ENCODE measurements at places on chromosomes 5 and 9. TPM values are rescaled to one million over a fixed set of nuclear protein-coding genes. Genes with fewer than 3 reads are reported as not detected.

GRCh38 chr5:155282503-155283107 is 269.1 kb downstream of the KIF4B start:
- no peak for DNase-seq

DNA sequence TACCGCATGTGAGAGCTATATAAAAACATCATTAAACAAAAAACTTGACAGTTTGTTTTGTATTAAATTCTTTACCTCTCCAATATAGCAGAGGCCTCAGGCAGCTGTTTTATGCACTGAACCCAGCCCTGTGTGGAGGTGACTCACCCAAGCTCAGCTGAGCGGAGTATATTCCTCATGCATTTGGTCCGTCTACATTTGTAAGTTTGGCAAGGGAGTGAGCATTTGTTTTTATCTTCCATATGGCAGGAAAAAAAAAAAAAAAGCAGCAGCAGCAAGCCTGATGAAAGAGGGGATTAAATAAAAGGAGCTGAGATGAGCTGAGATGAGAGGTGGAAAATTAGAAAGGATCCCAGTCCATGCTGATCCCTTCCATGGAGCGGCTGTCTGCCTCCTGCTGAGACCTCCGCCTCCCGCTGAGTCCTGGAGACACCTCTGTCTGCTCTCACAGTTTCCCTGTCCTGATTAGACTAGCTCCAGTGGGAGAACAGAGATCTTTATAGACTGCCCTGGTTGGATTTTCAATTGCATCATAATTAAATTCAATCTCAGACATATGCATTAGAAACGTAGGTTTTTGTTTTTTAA is 112.0 kb upstream of the CTNND2 start:
- DNase-seq, result no peak

GRCh38 chr9:125521462-125522327 is 185.3 kb downstream of the MAPKAP1 start:
- DNase-seq, result no peak

DNA sequence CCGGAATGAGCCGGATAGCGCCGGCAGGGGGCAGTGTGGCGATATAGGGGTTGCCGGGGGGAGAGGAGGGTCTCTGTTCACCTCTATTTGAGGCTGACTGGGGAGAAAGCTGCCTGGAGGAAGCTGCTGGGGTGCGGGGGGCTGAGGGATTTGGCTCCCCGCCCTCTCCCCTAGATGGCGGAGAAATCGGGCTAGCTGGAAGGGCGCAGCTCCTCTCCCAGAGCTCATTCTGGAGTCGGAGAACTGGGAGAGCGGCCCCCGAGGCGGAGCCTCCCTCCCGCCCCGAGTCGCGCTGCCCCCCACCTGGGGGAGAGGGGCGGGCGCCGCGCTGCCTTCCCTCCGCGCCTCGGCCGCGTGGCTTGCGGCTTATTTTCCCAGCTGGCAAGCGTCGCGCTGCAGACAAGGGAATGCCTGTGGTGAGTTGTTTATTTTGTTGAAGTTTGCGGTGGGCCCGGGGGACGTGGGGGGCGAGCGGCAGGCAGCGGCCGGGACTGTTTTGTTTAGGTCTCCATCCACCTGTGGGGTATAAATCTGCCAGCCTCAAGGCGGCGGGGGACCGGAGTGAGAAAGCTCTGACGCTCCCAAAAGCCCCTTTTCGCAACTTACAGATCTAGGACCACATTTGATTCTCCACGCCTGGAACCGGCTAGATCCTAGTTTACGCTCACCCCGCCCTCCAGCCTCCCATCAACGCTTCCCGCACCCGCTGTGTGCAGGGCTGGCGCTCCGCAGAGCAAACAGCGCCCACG is 4.1 kb upstream of the RGMB start:
- DNase-seq, result no peak

- no peak for DNase-seq
These were observed 52.9 kb upstream of the ANGPTL2 start for GRCh38 chr9:127175319-127175715.

GRCh38 chr9:81119591-81119990 is 569.8 kb downstream of the TLE1 start:
- no peak for DNase-seq

DNA sequence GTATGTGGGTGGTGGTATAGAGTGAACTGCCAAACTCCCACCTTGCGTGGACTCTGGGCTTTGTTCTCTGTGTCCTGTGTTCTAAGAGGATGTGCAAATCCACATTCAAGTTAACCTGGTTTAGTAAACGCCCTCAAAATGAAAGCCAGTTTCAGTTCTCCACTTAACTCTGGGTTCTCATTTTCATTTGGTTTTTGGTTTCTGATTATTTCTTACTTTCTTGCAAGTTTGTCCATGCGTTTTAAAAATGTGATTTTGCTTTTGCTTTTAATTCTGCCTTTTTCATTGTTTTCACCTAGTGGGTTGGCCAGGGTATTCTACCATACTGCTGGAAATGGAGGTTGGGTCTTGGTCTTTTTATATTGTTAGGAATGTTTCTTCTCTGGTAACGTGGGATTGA is 38.2 kb downstream of the GALNT10 start:
- DNase-seq, result no peak

KLF4 gene
- 19.8 TPM for total RNA-seq

RBM18 gene
- 32.3 TPM for total RNA-seq

Measured in cardiac septum (tissue), 1 donor.